ENCODE measurements at places on chromosomes 2 and 18. TPM values are rescaled to one million over a fixed set of nuclear protein-coding genes. Genes with fewer than 3 reads are reported as not detected.

Gene ZNF396
- total RNA-seq, result 2.2 TPM

Gene ADRA2B
- 3.0 TPM for total RNA-seq

Gene SUMO1
- total RNA-seq, result 217 TPM

Gene RGPD3
- 0.07 TPM for total RNA-seq

Gene HOXD12
- not detected for total RNA-seq

Gene PIEZO2
- 4.2 TPM for total RNA-seq

DNA sequence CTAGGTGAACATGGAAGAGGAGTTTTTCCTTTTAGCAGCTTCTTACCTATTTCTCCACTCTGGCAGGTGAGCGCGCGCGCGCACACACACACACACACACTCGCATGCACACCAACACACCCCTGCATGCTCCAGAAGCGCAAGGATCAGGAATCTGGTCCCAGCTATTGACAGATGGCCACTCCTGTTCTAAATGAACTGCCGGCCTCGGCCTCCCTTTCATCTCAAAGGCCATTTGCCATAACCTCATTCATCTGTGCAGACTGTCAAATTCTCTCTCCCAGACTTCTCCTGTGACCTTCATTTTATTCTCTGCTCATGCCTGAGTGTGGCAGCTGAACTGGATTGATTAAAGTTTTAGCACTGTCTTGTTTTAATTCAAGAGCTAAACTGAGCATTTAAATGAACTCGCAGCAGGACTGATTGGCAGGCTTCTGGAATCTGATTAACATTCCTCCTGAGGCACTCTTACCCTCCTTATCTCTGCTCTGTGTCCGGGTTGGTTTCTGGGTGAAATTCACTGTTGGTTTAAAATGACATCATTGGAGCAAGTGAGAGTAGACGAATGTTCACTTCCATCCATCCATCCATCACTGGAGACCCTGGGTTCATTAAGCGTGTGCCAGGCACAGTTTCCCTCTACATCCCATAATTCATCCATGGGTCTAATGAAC, 58.8 kb downstream of the FECH start:
- H3K36me3 ChIP-seq, result no peaks in the 10 kb centered on the region
- no peak overlapping the region for H3K4me3 ChIP-seq
- H3K4me1 ChIP-seq, result peaks cover 5% of the 10 kb centered on the region
- no peak overlapping the region for H3K27ac ChIP-seq
- H3K27me3 ChIP-seq, result no peaks in the 10 kb centered on the region

DNA sequence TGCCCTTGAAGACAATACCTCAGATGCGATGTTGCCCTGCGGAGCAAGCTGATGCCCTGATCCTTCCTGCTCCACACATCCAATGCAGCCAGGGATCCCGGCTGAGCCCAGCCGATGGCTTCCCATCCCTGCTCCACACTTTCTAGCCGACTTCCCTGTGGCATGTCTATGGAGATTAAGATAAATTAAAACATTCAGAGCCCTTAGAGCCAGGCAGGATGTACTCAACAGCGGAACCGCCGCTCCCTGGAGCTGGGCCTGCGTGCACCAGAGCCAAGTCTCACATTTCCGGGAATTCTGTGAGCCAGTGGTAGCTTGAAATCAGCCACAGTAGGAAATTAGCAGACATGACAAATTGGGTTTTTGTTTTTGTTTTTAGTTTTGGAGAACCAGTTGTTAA, 620.6 kb downstream of the GALR1 start:
- no peak for DNase-seq
- H3K27me3 ChIP-seq, result no peaks in the 10 kb centered on the region
- no peaks in the 10 kb centered on the region for H3K36me3 ChIP-seq
- H3K27ac ChIP-seq, result no peak overlapping the region
- no peaks in the 10 kb centered on the region for H3K4me1 ChIP-seq

DNA sequence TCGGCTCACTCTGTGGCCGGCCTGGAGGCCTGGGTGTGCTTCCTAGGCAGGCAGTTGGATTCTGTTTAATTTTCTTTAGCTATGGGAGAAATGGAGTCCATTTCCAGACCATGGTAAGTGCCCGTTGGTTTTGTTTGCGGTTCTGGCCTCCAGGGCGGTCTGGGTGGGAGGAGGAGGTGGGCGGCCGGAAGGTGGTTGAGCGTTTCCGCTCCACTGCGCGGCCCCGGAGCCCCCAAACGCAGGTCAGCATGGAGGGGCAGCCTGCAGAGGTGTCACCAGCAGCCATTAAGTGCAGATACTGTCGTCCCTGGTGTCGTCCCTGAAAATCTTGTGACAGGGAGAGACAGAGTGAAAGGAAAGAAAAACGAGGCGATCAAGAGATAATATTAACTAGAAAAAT, 303.9 kb downstream of the GBX2 start:
- H3K27me3 ChIP-seq, result no peaks in the 10 kb centered on the region
- no peaks in the 10 kb centered on the region for H3K36me3 ChIP-seq
- DNase-seq, result no peak
- H3K4me1 ChIP-seq, result peaks cover 27% of the 10 kb centered on the region
- no peak overlapping the region for H3K27ac ChIP-seq
- H3K4me3 ChIP-seq, result no peak overlapping the region

GRCh38 chr2:15756882-15757819, 165.5 kb downstream of the DDX1 start:
- no peak overlapping the region for H3K27ac ChIP-seq
- H3K36me3 ChIP-seq, result no peaks in the 10 kb centered on the region
- H3K27me3 ChIP-seq, result no peaks in the 10 kb centered on the region
- peaks cover 4% of the 10 kb centered on the region for H3K4me1 ChIP-seq

- no peak overlapping the region for H3K27ac ChIP-seq
- no peaks in the 10 kb centered on the region for H3K27me3 ChIP-seq
- H3K4me1 ChIP-seq, result peaks cover 7% of the 10 kb centered on the region
- H3K4me3 ChIP-seq, result no peak overlapping the region
Observed at GRCh38 chr2:173232956-173233744, 121.5 kb upstream of the CDCA7 start.

- DNase-seq, result no peak
- no peaks in the 10 kb centered on the region for H3K27me3 ChIP-seq
Observed at GRCh38 chr2:233807215-233807865, 29.2 kb downstream of the MROH2A start.

DNA sequence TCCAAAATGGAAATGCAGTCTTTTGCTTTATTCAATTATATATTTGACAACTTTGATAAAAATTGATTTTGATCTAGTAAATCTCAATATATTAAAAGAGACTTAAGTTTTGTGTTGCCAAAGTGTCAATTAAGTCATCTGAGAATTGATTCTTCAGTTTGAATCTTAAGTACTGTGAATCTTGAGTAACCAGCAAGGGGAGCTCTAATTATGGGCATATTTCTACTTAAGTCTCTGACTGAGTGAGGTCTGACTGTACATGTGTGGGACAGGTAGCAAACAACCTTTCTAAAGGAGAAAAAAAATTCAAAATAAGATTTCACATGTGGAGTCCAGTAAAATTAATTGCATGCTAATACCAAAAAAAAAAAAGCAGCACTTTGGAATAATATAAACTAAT, 503.7 kb upstream of the SLC8A1 start:
- peaks cover 3% of the 10 kb centered on the region for H3K4me1 ChIP-seq
- H3K27me3 ChIP-seq, result no peaks in the 10 kb centered on the region
- no peaks in the 10 kb centered on the region for H3K36me3 ChIP-seq
- no peak overlapping the region for H3K4me3 ChIP-seq
- no peak overlapping the region for H3K27ac ChIP-seq

- no peaks in the 10 kb centered on the region for H3K36me3 ChIP-seq
- no peak for DNase-seq
- H3K27me3 ChIP-seq, result no peaks in the 10 kb centered on the region
- H3K4me1 ChIP-seq, result no peaks in the 10 kb centered on the region
- H3K27ac ChIP-seq, result no peak overlapping the region
- H3K4me3 ChIP-seq, result no peak overlapping the region
Observed at GRCh38 chr2:140248623-140249022, 1468.4 kb upstream of the NXPH2 start.

DNA sequence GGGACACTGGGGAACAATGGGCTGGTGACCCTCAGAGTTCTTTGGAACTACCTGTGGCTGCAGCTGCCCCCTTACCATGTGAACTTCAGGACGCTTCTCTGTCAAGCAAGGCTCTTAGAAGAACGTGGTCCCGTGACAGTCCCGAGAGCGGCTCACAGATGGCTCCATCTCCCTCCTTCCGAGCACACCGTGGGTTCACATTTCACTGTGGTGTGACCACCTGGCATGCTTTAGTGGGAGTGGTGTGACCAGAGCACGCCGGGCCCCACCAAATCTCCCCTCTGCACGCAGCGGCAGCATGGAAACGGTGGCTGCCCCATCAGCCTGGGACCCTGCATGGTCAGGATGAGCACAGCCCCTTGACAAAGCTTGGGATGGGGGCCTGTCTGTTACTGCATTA, 9.7 kb upstream of the TPO start:
- no peaks in the 10 kb centered on the region for H3K36me3 ChIP-seq
- no peaks in the 10 kb centered on the region for H3K4me1 ChIP-seq
- no peak for DNase-seq

DNA sequence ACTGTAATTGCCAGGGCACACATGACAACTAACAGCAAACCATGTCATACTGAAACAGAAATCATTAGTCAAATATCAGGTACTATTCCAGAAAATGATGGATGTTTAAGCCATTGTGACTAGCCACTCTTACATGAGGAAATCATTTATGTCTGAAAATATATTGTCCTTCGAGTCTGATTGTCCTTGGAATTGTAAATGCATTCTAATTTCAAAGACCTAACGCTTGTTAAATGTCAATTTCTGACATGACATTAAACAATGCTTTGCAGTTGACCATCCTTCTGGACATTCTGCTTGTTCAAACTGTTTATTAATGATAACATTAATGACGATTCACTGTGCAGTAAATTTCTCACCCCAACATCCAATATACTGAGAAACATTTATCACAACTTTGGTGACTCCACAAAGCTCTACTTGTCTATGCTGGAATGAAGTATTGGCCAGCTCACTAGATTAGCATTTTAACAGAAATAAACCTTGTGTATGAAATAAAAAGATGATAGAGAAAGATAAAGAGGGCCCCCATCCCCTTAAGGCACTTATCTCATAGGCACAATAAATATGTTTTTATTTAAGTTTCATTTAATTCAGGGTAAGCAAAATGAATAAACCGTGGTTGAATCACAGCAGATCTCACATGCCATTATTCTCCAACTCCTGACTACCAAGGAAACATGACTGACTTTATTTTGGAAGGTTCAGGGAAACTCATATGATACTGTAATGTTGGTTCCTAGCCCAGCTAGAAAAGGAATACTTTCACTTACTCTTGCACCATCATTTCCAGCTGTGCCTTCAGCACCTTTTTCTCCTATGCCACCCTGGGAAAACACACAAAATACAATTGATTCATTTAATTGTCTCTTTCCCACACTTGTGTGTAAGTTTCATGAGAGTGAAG, 82.3 kb downstream of the COL3A1 start:
- H3K4me1 ChIP-seq, result no peaks in the 10 kb centered on the region
- H3K27me3 ChIP-seq, result no peaks in the 10 kb centered on the region

DNA sequence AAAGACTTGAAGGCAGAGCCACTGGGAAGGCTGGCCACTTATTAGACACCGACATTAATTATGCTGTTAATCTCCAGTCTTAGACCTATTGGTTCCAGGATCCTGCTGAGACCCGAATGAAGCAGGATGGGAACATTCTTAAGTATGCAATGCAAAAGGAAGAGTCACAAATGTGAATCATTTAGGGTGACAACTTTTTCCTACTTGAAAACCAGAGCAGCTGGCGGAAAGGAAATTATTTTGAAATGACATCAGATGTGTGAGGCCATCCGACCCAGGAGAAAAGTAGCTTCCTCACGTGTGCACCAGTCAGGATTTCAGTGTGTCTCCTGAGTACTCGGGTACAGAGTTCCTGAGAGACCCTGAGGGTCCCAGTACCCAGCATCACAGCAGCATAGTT, 222.9 kb upstream of the NCKAP5 start:
- no peak for DNase-seq
- no peaks in the 10 kb centered on the region for H3K4me1 ChIP-seq
- no peak overlapping the region for H3K27ac ChIP-seq
- H3K4me3 ChIP-seq, result no peak overlapping the region

GRCh38 chr2:72118386-72118785, 29.3 kb downstream of the CYP26B1 start:
- DNase-seq, result no peak
- H3K27me3 ChIP-seq, result no peaks in the 10 kb centered on the region
- H3K4me1 ChIP-seq, result no peaks in the 10 kb centered on the region
- H3K4me3 ChIP-seq, result no peak overlapping the region
- H3K27ac ChIP-seq, result no peak overlapping the region

- peaks cover 7% of the 10 kb centered on the region for H3K4me1 ChIP-seq
- DNase-seq, result no peak
- no peak overlapping the region for H3K4me3 ChIP-seq
- no peaks in the 10 kb centered on the region for H3K36me3 ChIP-seq
- no peak overlapping the region for H3K27ac ChIP-seq
Observed at GRCh38 chr2:142134911-142135310, 4.1 kb upstream of the LRP1B start.

GRCh38 chr2:203352604-203353255, 24.5 kb downstream of the ABI2 start:
- H3K4me1 ChIP-seq, result no peaks in the 10 kb centered on the region
- H3K27me3 ChIP-seq, result no peaks in the 10 kb centered on the region
- H3K27ac ChIP-seq, result no peak overlapping the region
- no peak for DNase-seq

DNA sequence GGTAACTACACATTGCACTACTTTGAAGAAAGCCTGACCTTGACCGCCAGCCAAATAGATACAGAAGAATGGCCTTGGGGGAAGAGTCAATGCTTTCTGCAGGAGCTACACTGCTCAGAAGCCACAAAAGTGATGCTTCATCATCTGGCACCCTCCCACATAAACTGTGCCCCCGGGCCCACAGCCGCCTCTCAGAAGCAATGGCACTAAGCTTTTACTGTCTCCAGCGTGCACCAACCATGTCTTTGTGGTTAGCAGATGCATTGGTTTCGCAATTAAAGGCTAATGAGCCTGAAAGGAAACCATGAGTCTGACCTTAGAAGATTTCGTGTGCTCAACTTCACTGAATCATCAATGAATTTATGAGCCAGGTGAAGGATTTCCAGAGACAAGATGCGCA, 209.4 kb upstream of the TRIB2 start:
- H3K27ac ChIP-seq, result no peak overlapping the region
- no peaks in the 10 kb centered on the region for H3K27me3 ChIP-seq
- no peak for DNase-seq
- H3K4me1 ChIP-seq, result no peaks in the 10 kb centered on the region

DNA sequence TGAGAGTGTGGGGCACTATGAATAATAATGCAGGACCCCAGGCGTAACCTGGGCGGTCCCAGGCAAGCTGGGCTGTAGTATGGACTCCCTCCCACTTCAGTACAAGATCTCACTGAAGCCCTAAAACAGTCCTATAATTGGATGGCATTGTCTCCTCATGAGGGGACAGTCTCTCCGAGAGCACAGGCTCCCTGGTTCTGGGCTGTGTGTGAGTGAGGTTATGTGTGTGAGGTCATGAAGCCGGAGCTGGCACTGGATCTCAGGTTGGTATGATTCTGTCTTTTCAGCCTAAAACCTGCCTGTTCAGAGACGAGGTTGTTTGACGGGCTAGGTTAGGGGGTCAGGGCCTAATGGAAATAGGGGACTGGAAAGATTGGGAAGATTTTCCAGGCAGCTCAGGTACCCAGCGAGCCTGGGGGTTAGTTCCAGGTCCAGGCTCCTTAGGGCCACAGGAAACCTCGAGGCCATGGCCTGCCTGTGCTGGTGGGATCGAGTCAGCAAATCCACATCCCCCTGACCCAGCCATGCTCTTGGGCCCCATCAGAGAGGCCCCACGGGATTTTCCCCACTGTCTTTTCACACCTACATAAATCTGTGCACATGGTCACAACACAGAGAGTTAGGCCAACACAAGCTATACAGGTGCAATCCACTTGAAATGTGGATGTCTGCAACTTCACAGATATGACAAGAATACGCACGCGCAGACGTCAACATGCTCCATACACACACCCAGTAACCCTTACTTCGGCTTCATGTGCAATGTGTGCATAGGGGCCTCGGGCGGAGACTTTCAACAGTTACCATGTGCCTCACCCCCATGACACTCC, 94.8 kb downstream of the INHBB start:
- no peak overlapping the region for H3K27ac ChIP-seq
- no peaks in the 10 kb centered on the region for H3K36me3 ChIP-seq
- peaks cover 98% of the 10 kb centered on the region for H3K27me3 ChIP-seq
- H3K4me3 ChIP-seq, result no peak overlapping the region
- peaks cover 24% of the 10 kb centered on the region for H3K4me1 ChIP-seq
